Gastroesophageal sphincter (tissue), 4 donors: ENCODE measurements at places on chromosomes 7 and 10. TPM values are rescaled to one million over a fixed set of nuclear protein-coding genes. Genes with fewer than 3 reads are reported as not detected.

Gene VSIR
- 34.7 TPM for total RNA-seq

Gene PRKAR2B
- total RNA-seq, result 100 TPM

Gene FRMPD2
- not detected for total RNA-seq

Gene UPK3BL2
- total RNA-seq, result 6.1 TPM

Gene ASZ1
- total RNA-seq, result not detected

Gene VTI1A
- total RNA-seq, result 53.2 TPM

Gene AKR1C8
- not detected for total RNA-seq

Gene IL2RA
- 0.50 TPM for total RNA-seq

Gene UPK3B
- total RNA-seq, result not detected

Gene TMEM213
- not detected for total RNA-seq

Gene GIMAP8
- 19.1 TPM for total RNA-seq

Gene SAP25
- not detected for total RNA-seq

Gene PVRIG
- not detected for total RNA-seq

Gene EN2
- total RNA-seq, result not detected

Gene PRLHR
- not detected for total RNA-seq

Gene C10orf67
- total RNA-seq, result not detected

Gene MYOF
- 106 TPM for total RNA-seq

Gene ATE1
- 32.8 TPM for total RNA-seq

Gene STOX1
- total RNA-seq, result 11.8 TPM

Gene ABI1
- total RNA-seq, result 52.4 TPM

Gene CYP3A5
- 0.47 TPM for total RNA-seq

Gene TRIM50
- 0.27 TPM for total RNA-seq

Gene PTPRZ1
- total RNA-seq, result 4.5 TPM

Gene NRAP
- not detected for total RNA-seq

Gene SPDYE8
- not detected for total RNA-seq

Gene SLC18A3
- not detected for total RNA-seq
